Karpas-422 (cell line): ENCODE measurements at places on chromosomes 7 and 10. TPM values are rescaled to one million over a fixed set of nuclear protein-coding genes. Genes with fewer than 3 reads are reported as not detected.

The ARHGEF5 gene
- not detected in 2 replicates for total RNA-seq

The MYPN gene
- total RNA-seq, result not detected in 2 replicates

The SSC4D gene
- total RNA-seq, result not detected in 2 replicates

- H3K27ac ChIP-seq, result no peak overlapping the region
- no peaks in the 10 kb centered on the region for H3K27me3 ChIP-seq
- H3K4me1 ChIP-seq, result no peaks in the 10 kb centered on the region
- no peaks in the 10 kb centered on the region for H3K36me3 ChIP-seq
Observed at GRCh38 chr10:34454590-34455261, 360.4 kb downstream of the PARD3 start.

The MYO3A gene
- total RNA-seq, result not detected in 2 replicates

- no peak overlapping the region for H3K4me3 ChIP-seq
- no peak overlapping the region for H3K27ac ChIP-seq
Observed at GRCh38 chr7:65988084-65988483, 6.1 kb upstream of the GUSB start.

GRCh38 chr10:62471711-62472110, 97.5 kb downstream of the ZNF365 start:
- no peaks in the 10 kb centered on the region for H3K4me1 ChIP-seq
- DNase-seq, result no peak
- H3K4me3 ChIP-seq, result no peak overlapping the region
- no peak overlapping the region for H3K27ac ChIP-seq
- no peaks in the 10 kb centered on the region for H3K36me3 ChIP-seq

GRCh38 chr10:28984431-28984830, 304.4 kb upstream of the LYZL1 start:
- H3K4me3 ChIP-seq, result no peak overlapping the region
- no peaks in the 10 kb centered on the region for H3K27me3 ChIP-seq
- no peak overlapping the region for H3K27ac ChIP-seq
- H3K4me1 ChIP-seq, result no peaks in the 10 kb centered on the region
- no peak for DNase-seq

The TFPI2 gene
- not detected in 2 replicates for total RNA-seq

- no peak for DNase-seq
- peaks cover 3% of the 10 kb centered on the region for H3K4me1 ChIP-seq
- no peaks in the 10 kb centered on the region for H3K36me3 ChIP-seq
Observed at GRCh38 chr7:2471022-2471329, 5.2 kb downstream of the GRIFIN start.

- no peaks in the 10 kb centered on the region for H3K36me3 ChIP-seq
- DNase-seq, result peak; percentile 77
- H3K27ac ChIP-seq, result no peak overlapping the region
- no peaks in the 10 kb centered on the region for H3K27me3 ChIP-seq
- peaks cover 4% of the 10 kb centered on the region; the same call in 1 of the 2 replicates for H3K4me1 ChIP-seq
- H3K4me3 ChIP-seq, result no peak overlapping the region
Observed at GRCh38 chr10:6669269-6669859, 89.3 kb upstream of the PRKCQ start.

DNA sequence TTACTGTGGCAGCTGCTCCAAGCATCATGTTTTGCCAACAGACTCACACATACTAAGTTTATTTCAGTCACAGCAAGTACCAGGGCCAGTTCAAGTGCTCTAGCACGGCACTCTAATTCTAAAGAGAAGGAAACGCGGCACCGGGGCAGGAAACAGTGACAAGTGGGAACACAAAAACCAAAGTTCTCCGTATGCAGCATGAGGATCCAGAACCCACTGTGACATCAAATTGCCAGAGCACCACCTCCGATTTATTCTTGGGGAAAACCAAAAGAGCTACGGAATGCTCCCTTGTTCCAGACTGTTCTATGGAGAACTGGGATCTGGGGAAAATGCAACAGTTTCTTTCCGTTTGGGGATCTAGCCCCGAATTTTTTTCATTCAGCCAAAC, 448 bp upstream of the PTER start:
- DNase-seq, result no peak
- peak overlapping the region; percentile 67 for H3K4me3 ChIP-seq

DNA sequence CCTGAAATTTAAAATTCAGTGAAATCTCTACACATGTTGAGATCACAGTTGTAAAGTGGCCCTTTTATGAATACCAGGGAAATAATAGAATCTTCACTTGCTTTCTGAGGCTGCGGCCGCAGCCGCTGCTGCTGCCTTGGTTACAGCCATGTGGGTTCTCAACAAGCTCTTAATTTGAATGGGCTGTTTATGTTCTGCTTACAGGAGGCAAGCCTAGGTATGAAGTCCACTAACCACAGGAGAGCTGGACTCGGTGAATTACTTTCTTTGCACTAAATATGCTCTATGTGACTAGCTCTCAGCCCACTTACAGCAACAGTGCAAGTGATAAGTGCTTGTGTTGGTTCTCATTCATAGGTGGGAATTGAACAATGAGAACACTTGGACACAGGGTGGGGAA, 410.8 kb downstream of the SFMBT2 start:
- H3K36me3 ChIP-seq, result no peaks in the 10 kb centered on the region
- no peak overlapping the region for H3K4me3 ChIP-seq
- no peak overlapping the region for H3K27ac ChIP-seq
- no peak for DNase-seq

The BMPER gene
- not detected in 2 replicates for total RNA-seq

The LRRD1 gene
- total RNA-seq, result not detected in 2 replicates

The FGFR2 gene
- not detected in 2 replicates for total RNA-seq

The CH25H gene
- not detected in 2 replicates for total RNA-seq

GRCh38 chr10:69780077-69780476, 21.6 kb upstream of the COL13A1 start:
- no peaks in the 10 kb centered on the region for H3K27me3 ChIP-seq
- no peak overlapping the region for H3K4me3 ChIP-seq
- DNase-seq, result no peak
- H3K4me1 ChIP-seq, result no peaks in the 10 kb centered on the region
- H3K27ac ChIP-seq, result no peak overlapping the region

GRCh38 chr7:47217570-47218360, 364.1 kb downstream of the TNS3 start:
- no peaks in the 10 kb centered on the region for H3K36me3 ChIP-seq
- no peaks in the 10 kb centered on the region for H3K4me1 ChIP-seq
- DNase-seq, result no peak

GRCh38 chr10:86868353-86868752, 89.1 kb downstream of the MMRN2 start:
- H3K4me1 ChIP-seq, result no peaks in the 10 kb centered on the region
- no peaks in the 10 kb centered on the region for H3K36me3 ChIP-seq
- DNase-seq, result no peak
- H3K4me3 ChIP-seq, result no peak overlapping the region
- H3K27ac ChIP-seq, result no peak overlapping the region
- no peaks in the 10 kb centered on the region for H3K27me3 ChIP-seq

DNA sequence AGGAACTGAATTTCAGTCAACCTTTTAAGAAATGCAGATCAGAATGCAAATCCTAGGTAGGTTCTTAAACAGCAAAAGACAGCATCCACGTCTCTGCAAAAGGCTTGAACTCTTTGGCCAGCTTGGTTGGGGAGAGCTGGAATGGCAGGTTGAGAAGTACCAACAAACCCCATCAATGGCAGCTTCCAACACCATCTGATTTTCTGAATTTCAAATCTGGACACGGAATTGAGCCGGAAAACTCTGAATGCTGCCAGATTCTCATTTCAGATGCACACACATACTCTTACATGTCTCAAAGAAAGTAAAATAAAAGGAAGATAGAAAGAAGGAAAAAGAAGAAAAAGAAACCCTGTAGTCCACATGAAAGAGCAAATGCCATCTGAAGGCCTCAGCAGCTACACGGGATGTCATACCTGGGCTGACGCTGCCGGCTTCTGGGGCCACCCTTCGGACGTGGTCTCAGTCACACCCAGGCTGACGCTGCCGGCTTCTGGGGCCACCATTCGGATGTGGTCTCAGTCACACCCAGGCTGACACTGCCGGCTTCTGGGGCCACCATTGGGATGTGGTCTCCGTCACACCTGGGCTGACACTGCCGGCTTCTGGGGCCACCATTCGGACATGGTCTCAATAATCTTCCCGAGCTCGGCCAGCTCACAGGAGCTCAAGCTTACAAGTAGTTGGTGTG, 165.3 kb downstream of the PTPRN2 start:
- H3K36me3 ChIP-seq, result no peaks in the 10 kb centered on the region
- no peak overlapping the region for H3K4me3 ChIP-seq
- H3K4me1 ChIP-seq, result no peaks in the 10 kb centered on the region
- H3K27ac ChIP-seq, result no peak overlapping the region
- H3K27me3 ChIP-seq, result no peaks in the 10 kb centered on the region
- no peak for DNase-seq

The CRYGN gene
- not detected in 2 replicates for total RNA-seq

DNA sequence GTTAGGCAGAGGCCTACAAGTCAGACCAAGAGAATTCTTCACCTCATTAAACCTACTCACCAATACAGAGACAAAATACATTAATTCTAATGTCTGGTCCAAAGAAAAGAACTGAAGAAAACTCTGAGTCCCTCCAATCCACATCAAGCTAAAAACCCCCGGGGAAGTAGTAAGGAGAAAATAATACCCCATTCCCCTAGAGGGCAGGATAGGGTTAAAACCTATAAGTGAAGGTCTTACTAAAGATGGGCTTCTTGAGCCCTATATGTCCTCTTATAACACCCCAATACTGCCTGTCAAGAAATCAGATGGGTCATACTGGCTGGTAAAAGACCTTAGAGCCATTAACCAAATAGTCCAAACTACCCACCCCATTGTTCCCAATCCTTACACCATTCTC, 141.3 kb upstream of the TMEM106B start:
- no peaks in the 10 kb centered on the region for H3K4me1 ChIP-seq
- no peaks in the 10 kb centered on the region for H3K27me3 ChIP-seq
- DNase-seq, result no peak
- no peaks in the 10 kb centered on the region for H3K36me3 ChIP-seq
- no peak overlapping the region for H3K27ac ChIP-seq

- H3K27me3 ChIP-seq, result no peaks in the 10 kb centered on the region
- no peaks in the 10 kb centered on the region for H3K36me3 ChIP-seq
- no peak overlapping the region for H3K4me3 ChIP-seq
- no peak overlapping the region for H3K27ac ChIP-seq
Observed at GRCh38 chr10:93083743-93084539, 10.2 kb downstream of the CYP26A1 start.

The ITGB8 gene
- total RNA-seq, result 0.04 and 0.07 TPM in 2 replicates

DNA sequence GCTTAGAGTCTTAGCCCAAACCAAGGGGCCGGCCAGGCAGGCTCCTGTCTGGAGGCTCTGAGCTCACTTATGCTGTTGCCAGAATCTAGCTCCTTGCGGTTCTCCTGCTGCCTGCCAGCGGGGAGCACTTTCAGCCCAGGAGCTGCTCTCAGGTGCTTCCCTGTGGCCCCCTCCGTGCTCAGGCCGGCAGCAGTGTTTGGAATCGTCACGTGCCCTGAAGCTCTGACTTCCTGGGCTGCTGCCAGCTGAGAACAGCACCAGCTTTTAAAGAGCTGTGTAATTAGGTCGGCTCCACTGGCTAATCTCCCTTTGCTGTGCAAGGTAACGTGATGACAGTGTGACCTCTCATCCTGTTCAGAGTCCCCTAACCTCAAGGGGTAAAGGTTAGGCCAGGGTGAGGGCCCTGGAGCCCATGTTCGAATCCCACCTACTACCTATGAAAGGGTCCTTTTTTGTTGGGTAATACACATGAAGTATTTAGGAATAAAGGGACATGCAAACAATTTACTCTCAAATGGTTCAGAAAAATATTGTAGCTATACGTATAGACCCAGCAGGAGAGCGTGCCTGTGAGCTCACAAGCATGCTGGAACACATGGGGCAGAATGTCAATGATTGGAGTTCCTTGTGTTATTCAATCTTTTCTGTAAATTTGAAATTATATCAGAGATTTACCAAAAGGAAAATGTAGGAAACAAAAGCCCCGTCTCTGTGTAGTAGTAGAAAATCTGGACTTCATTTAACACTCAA, 16.6 kb downstream of the ZNF862 start:
- H3K4me1 ChIP-seq, result no peaks in the 10 kb centered on the region
- H3K4me3 ChIP-seq, result no peak overlapping the region
- DNase-seq, result no peak
- no peak overlapping the region for H3K27ac ChIP-seq
- no peaks in the 10 kb centered on the region for H3K27me3 ChIP-seq

- DNase-seq, result no peak
- no peaks in the 10 kb centered on the region for H3K27me3 ChIP-seq
- H3K36me3 ChIP-seq, result no peaks in the 10 kb centered on the region
- H3K4me1 ChIP-seq, result no peaks in the 10 kb centered on the region
Observed at GRCh38 chr10:119976421-119976820, 83.9 kb downstream of the SEC23IP start.

DNA sequence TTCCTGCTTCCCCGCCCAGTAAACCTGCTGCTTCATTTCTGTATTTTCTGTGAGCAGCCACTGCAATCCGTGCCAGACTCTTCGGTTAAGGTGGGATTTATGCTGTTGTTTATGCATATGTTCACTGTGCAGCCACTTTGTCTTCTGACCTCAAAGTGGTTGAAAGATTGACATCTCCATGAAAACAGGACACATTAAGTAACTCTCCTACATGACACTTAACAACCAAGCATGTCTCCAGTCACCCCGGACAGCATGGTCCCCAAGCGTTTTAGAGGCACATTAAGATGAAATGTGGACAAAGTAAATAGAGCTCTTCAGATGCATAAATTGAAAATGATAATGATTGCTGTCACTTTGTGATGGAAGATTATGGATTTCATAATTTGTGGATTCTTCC, 421.3 kb downstream of the GFRA1 start:
- DNase-seq, result no peak
- no peaks in the 10 kb centered on the region for H3K27me3 ChIP-seq
- no peak overlapping the region for H3K27ac ChIP-seq
- H3K36me3 ChIP-seq, result no peaks in the 10 kb centered on the region
- no peak overlapping the region for H3K4me3 ChIP-seq
- no peaks in the 10 kb centered on the region for H3K4me1 ChIP-seq

The ENTPD1 gene
- total RNA-seq, result 0.11 and 0.32 TPM in 2 replicates

GRCh38 chr7:108307595-108307994, 148.6 kb downstream of the NRCAM start:
- H3K4me1 ChIP-seq, result no peaks in the 10 kb centered on the region
- no peak overlapping the region for H3K4me3 ChIP-seq
- H3K27ac ChIP-seq, result no peak overlapping the region
- DNase-seq, result peak; percentile 11

The ATG9B gene
- 0.78 and 1.6 TPM in 2 replicates for total RNA-seq

- H3K27ac ChIP-seq, result no peak overlapping the region
- H3K4me3 ChIP-seq, result no peak overlapping the region
- H3K36me3 ChIP-seq, result no peaks in the 10 kb centered on the region
- peak; percentile 82 for DNase-seq
- no peaks in the 10 kb centered on the region for H3K4me1 ChIP-seq
Observed at GRCh38 chr7:32204361-32205018, 134.3 kb upstream of the PDE1C start.

The SEMA3D gene
- total RNA-seq, result not detected in 2 replicates

The AKR1C3 gene
- not detected in 2 replicates for total RNA-seq

DNA sequence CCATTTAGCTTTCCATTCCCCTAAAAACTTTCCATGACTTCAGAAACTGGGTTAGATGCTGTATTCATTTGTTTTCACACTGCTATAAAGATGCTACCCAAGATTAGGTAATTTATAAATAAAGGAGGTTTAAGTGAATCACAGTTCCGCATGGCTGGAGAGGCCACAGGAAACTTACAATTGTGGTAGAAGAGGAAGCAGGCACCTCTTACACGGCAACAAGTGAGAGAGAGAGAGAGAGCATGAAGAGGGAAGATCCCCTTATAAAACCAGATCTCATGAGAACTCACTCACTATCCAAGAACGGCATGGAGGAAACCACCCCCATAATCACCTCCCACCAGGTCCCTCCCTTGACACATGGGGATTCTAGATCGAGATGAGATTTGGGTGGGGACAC, 336.8 kb downstream of the TFEC start:
- no peak overlapping the region for H3K27ac ChIP-seq
- no peak overlapping the region for H3K4me3 ChIP-seq
- no peaks in the 10 kb centered on the region for H3K36me3 ChIP-seq
- no peaks in the 10 kb centered on the region for H3K27me3 ChIP-seq

The CTNNA3 gene
- total RNA-seq, result 0.07 TPM in 1 of 2 replicates, not detected in the other
